ENCODE measurements at places on chromosomes 5 and 9. TPM values are rescaled to one million over a fixed set of nuclear protein-coding genes. Genes with fewer than 3 reads are reported as not detected.

DNA sequence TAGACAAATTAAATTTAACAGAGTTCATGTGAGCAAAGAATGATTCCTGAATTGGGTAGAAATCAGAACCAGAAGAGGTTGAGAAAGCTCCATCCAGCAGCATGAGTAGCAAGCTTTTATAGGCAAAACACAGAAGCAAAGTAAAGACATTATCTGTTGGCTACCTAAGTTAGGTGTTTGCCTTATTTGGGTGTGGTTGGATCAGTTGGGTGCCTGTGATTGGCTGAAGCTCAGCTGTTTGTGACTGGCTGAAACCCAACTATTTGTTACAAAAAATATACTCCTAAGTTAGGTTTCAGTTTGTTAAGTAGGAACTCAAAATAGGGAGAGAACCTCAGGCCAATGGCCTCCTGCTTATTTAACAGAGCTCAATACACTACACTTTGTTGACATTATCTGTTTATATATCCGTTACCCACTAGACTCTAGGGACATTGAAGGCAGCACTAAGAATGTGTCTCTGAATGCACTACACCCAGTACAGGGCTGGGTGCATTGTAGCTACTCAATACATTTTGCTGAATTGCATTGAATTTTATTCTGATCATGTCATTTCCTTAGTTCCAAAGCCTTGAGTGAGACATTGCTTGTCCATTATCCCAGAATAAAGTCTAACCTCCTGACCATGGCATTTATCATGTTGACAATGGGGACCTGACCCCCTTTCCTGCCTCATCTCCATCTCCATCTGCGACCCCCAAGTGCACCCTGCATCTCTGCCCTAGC, 98.7 kb downstream of the CCDC192 start:
- H3K36me3 ChIP-seq = no peaks in the 10 kb centered on the region
- no peak for DNase-seq
- no peaks in the 10 kb centered on the region for H3K27me3 ChIP-seq
- no peaks in the 10 kb centered on the region for H3K4me1 ChIP-seq
- no peak overlapping the region for H3K27ac ChIP-seq

Gene CAVIN4
- total RNA-seq = 7.4 TPM

GRCh38 chr5:73448463-73449136, at the start of gene FOXD1:
FOXD1 (minus strand) TSS chr5:73448777; CDS start chr5:73448362, 415 bp downstream.
- H3K4me1 ChIP-seq = peaks cover 20% of the 10 kb centered on the region
- H3K27ac ChIP-seq = no peak within 1 kb of the TSS
- peak within 1 kb of the TSS; percentile 79 for H3K4me3 ChIP-seq
- DNase-seq = peak; percentile 70
- H3K27me3 ChIP-seq = peaks cover 27% of the 10 kb centered on the region

DNA sequence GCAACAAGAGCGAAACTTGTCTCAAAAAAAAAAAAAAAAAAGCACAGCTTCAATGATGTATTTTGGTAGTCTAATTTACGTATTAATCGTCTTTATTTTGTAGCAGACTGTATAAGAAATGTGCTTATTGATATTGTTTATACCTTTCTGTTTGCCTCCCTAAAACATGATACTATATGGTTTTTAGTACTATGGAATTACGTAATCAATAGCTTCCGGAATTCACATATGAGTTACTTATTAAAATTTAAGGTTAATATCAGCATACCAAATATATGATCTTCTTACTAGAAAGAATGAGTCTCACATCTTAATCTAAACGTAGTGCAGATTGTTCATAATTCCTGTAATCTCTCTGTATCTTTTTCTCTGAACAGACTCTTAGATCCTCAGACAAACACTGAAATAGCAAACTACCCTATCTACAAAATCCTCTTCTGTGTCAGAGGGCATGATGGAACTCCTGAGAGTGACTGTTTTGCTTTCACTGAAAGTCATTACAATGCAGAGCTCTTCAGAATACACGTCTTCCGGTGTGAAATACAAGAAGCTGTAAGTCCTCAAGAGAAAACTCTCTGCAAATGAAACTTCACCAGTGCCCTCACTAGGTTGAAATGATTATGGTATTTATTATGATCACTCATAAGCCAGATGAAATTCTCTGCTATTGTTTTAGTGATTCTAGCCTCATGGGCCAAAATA, 44.4 kb upstream of the GPR21 start:
- H3K36me3 ChIP-seq = peaks cover 11% of the 10 kb centered on the region
- H3K27me3 ChIP-seq = peaks cover 2% of the 10 kb centered on the region
- no peak overlapping the region for H3K4me3 ChIP-seq

DNA sequence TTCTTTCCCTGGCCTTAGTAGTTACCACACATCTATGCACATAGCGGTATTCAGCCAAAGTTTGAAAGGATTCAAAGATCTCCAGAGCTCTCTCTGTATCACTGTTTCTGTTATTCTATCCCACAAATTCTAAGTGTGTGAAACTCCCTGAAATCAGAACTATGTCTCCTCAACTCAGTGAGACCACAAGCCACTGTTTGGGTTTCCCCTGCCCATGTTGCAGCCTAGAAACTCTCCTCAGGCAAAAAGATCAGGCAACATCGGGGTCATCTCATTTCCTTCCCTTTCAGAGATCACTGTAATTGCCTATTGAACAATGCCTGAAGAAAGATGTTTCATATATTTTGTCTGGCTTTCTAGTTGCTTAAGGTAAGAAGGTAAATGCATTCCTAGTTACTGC, 135.6 kb downstream of the TMC1 start:
- no peak overlapping the region for H3K4me3 ChIP-seq
- H3K36me3 ChIP-seq = no peaks in the 10 kb centered on the region
- H3K4me1 ChIP-seq = no peaks in the 10 kb centered on the region
- no peak for DNase-seq
- no peak overlapping the region for H3K27ac ChIP-seq

Gene KCNIP1
- 6.1 TPM for total RNA-seq

GRCh38 chr5:149930749-149931574, 13.6 kb downstream of the PDE6A start:
- peaks cover 7% of the 10 kb centered on the region for H3K4me1 ChIP-seq
- H3K27ac ChIP-seq = no peak overlapping the region
- H3K36me3 ChIP-seq = no peaks in the 10 kb centered on the region
- no peaks in the 10 kb centered on the region for H3K27me3 ChIP-seq

Gene SIT1
- not detected for total RNA-seq

Gene PCDHB14
- total RNA-seq = 8.4 TPM
